Ecto neural progenitor cell (in vitro differentiated cells): ENCODE measurements at places on chromosomes 16 and 17.
A peak's percentile ranks its signal among the peaks of the same experiment; 100 is the strongest.

- no peak for DNase-seq
Observed at GRCh38 chr16:86640265-86640843, 62.0 kb downstream of the FOXL1 start.

DNA sequence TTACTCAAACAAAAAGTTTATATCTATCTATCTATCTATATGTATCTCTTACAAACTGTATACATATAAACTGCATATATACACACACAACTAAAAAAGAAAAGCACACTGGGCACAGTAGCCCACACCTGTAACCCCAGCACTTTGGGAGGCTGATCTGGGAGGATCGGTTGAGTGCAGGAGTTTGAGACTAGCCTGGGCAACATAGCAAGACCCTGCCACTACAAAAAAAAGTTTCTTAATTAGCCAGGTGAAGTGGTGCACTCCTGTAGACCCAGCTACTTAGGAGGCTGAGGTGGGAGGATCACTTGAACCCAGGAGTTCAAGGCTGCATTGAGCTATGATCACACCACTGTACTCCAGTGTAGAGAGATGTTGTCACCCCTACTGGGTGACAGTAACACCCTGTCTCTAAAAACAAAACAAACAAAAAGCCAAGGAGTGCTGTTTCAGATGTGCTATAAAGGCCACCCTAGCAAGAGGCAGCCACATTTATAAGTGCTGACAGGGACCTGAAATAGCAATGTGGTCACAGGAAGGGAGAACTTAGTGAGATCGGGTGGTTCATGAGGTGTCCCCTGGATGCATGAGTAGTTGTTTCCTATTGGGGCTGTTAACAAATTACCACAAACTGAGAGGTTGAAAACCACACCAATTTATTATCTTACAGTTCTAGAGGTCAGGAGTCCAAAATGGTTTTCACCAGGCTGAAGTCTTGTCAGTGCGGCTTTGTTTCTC is 4.8 kb downstream of the CD2BP2 start:
- DNase-seq, result no peak

- peak; percentile 93 for DNase-seq
Observed at GRCh38 chr17:73956595-73957465, 246.6 kb upstream of the RPL38 start.

DNA sequence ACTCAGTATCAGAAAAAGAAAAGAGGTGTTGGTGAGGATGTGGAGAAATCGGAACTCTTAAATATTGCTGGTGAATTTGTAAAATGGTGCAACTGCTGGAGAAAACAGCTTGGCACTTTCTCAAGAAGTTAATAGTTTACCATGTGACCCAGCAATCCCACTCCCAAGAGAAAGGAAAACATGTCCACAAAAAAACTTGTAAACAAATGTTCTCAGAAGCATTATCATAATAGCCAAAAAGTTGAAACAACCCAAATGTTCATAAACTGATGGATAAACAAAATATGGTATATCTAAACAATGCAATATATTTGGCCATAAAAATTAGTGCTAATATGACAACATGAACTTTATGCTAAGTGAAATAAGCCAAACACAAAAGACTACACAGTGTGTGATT is 2.6 kb upstream of the MAPK7 start:
- DNase-seq, result no peak

GRCh38 chr17:962670-963069 is 16.9 kb downstream of the NXN start:
- DNase-seq, result peak; percentile 77

GRCh38 chr16:25192096-25192495 is 24.7 kb upstream of the AQP8 start:
- no peak for DNase-seq

DNA sequence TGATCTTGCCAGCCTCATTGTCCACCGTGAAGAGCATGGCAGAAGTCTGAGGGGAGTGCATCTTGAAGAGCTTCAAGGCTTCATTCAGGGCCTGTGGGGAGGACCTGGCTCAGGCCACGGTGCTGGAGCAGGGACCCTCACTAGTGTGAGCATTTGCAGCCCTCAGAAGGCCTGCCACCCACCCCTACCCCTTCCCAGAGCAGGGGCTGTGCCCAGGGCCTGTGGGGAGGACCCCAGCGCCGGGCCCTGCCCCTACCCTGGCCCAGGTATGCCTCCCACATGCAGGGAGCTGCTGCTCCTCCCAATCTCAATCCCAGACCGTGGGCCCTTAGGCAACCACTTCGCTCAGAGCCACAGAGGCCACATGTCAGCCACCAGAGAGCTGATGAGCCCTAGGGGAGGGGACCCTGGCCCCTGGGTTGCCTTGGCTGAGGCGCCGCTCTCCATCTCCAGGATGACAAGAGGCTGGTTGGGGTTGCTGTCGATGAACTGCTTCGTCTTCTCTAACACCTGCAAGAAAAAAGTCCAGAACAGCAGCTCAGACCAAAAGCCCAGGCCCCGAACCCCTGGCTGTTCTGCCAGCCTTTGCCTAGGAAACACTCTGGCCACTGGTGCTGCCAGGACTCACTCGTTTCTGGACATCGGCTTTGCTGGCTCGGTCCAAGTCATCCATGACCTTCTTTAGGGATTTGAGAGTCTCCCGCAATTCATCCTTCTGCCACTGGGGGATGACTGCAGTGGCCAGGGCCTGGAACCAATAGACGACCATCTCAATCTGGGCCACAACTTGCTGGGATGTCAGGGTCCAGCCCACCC is 1.8 kb upstream of the EXOSC6 start:
- peak; percentile 63 for DNase-seq

- DNase-seq, result no peak
Observed at GRCh38 chr17:82486231-82487094, 27.9 kb downstream of the NARF start.

DNA sequence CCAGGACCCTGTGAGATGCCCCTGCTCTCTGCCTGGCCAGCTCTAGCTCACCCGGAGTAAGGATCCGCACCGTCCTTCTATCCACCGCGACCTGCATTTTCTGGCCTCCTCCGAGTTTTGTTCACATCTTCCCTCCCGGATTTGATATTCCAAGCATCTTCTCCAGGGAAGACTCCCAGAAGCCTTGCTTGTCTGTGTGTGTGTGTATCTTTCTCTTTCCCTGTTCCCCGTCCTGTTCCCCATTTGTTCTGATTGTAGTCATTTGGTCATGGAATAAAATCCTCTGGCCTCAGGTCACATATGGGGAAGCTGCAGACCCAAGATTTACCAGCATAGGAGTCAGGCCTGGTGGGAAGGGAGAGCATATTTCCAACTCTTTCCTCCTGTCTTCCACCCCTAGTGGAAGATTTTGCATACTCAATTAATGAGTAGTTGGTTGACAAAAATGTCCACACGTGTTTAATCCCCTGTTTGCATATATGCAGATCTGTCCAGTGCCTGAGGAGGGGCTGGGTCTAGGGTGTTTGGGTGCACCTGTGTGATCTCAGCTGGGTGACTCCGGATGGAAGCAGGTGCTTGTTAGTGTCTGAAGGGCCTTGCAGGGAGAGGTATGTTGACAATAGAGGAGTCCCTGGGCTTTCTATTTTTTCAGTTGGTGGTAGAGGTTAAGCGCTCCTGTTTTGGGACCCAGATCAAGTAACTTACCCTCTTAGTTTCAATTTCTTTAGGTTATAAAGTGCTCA is 1.9 kb downstream of the PRAC1 start:
- no peak for DNase-seq

- no peak for DNase-seq
Observed at GRCh38 chr16:68257906-68258800, 6.2 kb upstream of the SLC7A6 start.

DNA sequence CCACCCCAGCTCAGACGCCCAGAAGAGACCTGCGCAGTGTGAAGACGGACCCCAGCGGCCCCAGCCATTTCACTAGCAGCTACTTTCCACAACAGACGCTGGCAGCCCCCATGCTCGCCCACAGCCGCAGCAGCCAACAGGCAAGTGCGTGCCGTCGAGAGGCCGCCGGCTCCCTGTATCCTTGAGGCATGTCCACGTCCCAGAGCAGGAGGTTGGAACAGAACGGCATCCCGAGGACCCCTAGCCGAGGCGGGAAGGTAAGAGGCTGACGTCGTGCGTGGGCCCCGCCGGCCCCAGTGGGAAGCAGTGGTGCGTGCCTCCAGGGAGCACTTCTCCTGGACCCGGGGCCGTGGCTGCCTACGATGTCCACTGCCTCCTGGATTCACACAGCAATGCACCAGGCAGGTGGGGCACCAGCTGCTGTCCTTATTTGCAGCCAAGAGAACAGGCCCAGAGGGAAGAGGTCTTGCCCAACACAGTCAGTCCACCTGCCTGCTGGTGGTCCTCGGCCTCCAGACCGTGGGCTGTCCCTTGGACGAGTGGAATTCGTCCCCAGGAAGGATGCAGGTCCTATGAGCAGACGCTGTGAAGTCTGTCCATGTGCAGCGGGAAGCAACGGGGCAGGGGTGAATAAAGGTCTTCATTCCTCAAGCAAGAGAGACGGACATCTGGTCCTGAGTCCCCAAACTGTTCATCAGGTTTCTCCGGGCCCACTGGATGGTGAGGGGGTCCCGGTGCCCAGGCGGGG is 38.5 kb downstream of the SLC7A5 start:
- DNase-seq, result no peak

DNA sequence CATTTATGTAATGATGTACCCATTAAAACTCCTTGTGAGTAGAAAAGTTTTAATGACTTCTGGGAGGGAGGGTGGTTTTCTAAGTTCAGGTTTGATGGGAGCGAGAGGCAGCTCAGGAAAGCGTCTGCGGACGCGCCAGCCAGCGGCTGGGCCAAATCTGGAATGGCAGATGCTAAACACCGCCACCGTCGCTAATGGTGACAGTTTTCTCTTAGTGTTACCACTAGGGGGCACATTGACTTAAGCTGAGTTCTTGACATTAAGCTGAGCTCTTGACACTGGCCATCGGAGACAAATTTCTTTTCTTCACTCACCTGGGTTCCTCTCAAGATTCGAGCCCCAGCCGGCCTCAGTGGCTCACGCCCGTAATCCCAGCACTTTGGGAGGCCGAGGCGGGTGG is 6.7 kb downstream of the TRPV1 start:
- DNase-seq, result no peak

DNA sequence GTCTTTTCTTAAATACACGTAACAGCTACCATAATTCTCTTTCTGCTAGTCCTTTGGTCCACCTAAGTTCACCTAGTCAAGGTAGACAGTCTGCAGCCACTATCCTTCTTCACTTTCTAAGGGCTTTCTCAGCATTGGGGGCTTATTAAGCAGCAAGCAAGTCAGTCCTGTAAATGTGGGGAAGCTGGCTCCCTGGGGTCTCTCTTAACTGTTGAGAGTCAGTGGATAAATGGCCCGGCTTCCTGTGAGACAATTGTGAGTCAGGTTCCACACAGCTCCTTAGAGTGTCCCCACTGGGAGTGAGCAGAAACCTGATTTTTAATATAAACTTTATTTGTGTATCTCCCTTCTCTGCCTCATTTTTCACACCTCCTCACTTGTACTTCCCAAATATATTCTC is 132.1 kb downstream of the CDH13 start:
- no peak for DNase-seq

- DNase-seq, result no peak
Observed at GRCh38 chr17:37043201-37043600, 94.4 kb downstream of the AATF start.

GRCh38 chr16:27253526-27253930 is 15.0 kb downstream of the NSMCE1 start:
- DNase-seq, result no peak

DNA sequence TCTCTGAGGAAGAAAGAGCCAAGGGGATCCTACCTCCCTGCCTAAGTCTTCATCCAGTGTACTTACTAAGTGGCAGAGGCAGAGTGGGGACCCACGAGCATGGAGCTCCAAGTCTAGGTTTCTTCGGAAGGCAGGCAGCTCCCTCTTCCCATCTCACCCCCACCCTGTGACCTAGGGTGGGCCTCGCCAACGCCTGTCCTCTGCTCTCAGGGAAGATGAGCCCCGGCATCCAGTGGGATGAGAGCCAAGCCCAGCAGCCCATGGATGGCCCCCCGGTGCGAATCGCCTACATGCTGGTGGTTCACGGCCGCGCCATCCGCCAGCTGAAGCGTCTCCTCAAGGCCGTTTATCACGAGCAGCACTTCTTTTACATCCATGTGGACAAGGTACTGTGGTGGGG is 8.3 kb downstream of the XYLT2 start:
- DNase-seq, result no peak

DNA sequence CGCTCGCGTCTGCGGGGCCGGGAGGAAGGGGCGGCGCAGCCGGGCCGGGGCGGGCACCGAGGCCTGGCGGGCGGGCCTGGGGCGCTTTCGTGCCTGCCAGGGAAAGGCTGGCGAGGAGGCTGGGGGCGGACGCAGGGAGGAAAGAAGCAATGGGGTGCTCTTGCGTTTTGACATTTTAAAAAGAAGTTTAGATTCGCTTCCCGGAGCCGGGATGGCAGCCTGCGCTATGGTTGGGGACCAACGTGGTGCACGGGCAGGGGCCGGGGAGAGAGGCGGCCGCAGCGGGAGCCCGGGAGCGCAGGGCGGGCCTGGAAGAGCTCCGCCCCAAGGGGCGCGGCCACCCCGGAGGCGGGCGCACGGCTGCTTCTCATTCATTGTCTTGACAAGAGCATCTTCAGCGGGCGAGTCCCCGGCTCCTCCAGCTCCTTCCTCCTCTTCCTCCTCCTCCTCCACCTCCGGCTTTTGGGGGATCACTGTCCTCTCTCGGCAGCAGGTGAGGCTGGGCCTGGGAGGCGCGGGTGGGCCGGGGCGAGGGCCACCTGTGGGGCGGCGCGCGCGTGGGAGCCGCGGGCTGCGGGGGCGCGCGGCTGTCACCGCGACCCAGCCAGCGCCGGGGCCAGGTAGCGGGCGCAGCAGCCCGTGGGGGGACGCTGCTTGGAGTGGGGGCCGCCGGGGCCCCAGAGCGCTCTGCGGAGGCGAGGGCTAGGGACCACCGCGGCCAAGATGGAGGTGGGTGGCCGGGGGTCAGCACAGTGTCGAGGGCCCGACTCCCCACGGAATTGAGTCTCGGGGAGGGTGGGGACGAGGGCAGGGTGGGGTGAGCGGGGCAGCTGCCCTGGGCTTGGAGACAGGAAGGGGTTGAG is at the start of gene CORO1A:
TSS of gene CORO1A (plus strand) at position 370 of the 863 bp plus-strand sequence. CDS start 1,608 bp downstream, outside the sequence.
- peak; percentile 90 for DNase-seq

DNA sequence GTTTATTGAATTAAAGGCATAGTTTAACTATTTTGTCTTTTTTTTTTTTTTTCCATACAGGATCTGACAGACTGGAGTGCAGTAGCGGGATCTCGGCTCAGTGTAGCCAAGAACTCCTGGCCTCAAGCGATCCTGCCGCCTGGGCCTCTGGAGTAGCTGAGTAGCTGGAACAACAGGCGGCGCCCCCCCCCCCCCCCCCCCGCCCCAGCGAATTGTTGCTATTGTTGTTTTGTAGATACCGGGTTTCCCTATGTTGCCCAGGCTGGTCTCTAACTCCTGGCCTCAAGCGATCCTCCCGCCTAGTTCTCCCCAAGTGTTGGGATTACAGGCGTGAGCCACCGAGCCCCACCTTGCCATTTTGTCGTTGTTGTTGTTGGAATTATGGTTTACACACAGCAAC is 1.3 kb upstream of the CENPV start:
- DNase-seq, result no peak
